ENCODE measurements at places on chromosomes 1 and 21. TPM values are rescaled to one million over a fixed set of nuclear protein-coding genes. Genes with fewer than 3 reads are reported as not detected.

- no peak for DNase-seq
Observed at GRCh38 chr1:91948501-91949355, 473 bp upstream of the BRDT start.

DNA sequence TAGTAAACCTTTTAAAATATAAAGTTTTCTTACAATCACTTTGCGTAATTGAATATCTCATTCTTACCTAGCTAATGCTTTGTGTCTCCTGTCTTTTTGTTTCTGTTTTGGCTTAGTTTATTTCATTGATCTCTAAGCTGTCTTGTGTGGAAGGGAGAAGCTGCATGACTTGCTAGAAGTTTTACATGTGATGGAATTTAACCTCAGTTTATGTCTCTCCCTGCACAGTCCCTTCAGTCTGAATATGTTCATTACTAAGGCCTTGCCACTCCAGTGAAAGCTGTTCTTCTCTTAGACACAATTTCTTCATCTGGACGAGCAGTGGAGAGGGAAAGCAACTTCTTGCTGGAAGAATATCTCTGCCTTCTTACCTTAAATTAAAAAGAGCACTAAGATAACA lies 19.9 kb upstream of the GPR88 start:
- DNase-seq = no peak

DNA sequence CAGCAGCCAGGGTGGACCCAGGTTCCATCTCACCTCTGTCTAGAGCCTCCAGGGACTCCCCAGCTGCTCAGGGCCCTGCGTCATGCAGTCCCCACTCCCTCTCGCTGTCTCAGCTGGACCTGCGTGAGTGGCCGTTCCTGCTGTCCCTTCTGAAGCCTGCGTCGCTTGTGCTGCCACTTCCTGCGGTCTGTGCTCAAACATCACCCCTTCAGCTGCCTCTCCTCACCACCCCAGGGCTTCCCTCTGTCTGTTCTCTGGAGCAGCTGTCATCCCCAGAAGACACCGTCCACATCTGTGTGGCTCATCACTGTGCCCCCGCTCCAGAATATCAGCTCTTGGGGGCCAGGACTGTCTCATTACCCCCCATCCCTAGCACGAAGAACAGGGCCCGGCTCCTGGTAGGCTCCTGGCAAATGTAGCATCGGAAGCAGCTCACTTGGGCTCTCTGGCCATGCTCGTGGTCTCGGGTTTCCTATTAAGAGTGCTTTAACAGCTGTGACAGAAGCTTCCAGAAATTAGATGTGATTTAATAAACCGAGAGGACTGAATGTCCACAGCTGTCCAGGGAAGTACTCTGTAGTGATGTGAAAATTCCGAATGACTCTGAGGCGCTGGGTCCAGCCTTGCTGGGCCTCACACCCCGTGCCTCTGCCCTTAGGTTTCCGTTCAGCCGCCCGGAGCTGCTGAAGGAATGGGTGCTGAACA lies 3.3 kb downstream of the THAP3 start:
- DNase-seq = no peak

- DNase-seq = no peak
Observed at GRCh38 chr1:7975212-7975865, 13.8 kb downstream of the PARK7 start.

- peak; percentile 26 for DNase-seq
Observed at GRCh38 chr1:26234644-26235370, 807 bp downstream of the CEP85 start.

DNA sequence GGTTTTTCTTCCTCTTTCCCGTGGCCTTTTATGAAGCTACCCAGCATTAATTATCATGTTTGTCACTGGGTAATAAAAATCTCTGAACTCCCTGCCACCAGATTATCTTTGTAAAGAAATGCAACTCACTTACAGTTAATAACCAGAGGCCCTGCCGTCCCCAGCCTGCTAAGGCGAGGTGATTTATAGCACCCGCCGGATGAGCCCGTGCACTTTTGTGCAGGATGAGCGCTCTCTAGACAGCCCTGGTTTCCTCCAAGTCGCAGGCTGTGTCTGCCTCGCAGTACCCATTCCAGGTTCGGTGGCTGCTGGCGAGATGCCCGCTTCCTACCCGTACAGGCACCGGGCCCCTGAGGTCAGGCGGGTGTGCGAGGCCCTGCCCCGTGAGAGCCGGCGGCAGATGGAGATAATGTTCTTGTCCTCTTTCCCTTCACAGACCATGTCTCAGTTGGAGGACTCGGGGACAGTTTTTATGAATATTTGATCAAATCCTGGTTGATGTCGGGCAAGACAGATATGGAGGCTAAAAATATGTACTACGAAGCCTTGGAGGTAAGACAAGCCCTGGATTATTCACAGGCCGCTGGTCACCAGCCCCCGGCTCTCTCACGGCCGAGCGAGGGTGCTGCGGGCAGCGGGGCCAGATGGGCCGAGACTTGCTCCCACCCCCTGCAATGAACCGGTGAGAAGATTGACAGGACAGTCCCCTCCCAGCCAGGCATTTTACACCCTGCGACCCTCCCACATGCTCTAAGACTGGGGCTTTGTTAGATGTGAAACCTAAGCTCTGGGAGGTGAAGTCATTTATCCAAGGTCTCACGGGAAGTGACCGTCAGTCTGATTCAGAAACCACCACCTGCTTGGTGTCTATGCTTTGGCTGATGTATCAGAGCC lies 28.5 kb upstream of the SELENON start:
- DNase-seq = peak; percentile 30

GRCh38 chr1:50929376-50929958 lies 30.6 kb downstream of the FAF1 start:
- DNase-seq = no peak

GRCh38 chr1:236913371-236914037 lies 90.7 kb downstream of the MT1HL1 start:
- DNase-seq = no peak

FMO1 gene
- polyA plus RNA-seq = 3.0 TPM

ARHGAP30 gene
- 3.8 TPM for polyA plus RNA-seq

RNU1-2 gene
- polyA plus RNA-seq = 1.3 TPM

HCRTR1 gene
- 0.10 TPM for polyA plus RNA-seq

ATF3 gene
- polyA plus RNA-seq = 5.9 TPM

SLC6A9 gene
- polyA plus RNA-seq = 11.6 TPM
